Myocyte (in vitro differentiated cells): ENCODE measurements at places on chromosomes 2 and 18. TPM values are rescaled to one million over a fixed set of nuclear protein-coding genes. Genes with fewer than 3 reads are reported as not detected.

CLIP4 gene
- 126 and 129 TPM in 2 replicates for total RNA-seq

GPR148 gene
- not detected in 2 replicates for total RNA-seq

GRCh38 chr2:236343400-236344161, 79.4 kb upstream of the ASB18 start:
- DNase-seq = peak; percentile 71

GRCh38 chr2:119463136-119463535, 31.5 kb downstream of the TMEM37 start:
- no peak for DNase-seq

- DNase-seq = peak; percentile 52
Measured at GRCh38 chr2:190188289-190188688, 125.8 kb upstream of the MSTN start.

PSMA8 gene
- not detected in 2 replicates for total RNA-seq

ELOA2 gene
- total RNA-seq = not detected in 2 replicates

DNA sequence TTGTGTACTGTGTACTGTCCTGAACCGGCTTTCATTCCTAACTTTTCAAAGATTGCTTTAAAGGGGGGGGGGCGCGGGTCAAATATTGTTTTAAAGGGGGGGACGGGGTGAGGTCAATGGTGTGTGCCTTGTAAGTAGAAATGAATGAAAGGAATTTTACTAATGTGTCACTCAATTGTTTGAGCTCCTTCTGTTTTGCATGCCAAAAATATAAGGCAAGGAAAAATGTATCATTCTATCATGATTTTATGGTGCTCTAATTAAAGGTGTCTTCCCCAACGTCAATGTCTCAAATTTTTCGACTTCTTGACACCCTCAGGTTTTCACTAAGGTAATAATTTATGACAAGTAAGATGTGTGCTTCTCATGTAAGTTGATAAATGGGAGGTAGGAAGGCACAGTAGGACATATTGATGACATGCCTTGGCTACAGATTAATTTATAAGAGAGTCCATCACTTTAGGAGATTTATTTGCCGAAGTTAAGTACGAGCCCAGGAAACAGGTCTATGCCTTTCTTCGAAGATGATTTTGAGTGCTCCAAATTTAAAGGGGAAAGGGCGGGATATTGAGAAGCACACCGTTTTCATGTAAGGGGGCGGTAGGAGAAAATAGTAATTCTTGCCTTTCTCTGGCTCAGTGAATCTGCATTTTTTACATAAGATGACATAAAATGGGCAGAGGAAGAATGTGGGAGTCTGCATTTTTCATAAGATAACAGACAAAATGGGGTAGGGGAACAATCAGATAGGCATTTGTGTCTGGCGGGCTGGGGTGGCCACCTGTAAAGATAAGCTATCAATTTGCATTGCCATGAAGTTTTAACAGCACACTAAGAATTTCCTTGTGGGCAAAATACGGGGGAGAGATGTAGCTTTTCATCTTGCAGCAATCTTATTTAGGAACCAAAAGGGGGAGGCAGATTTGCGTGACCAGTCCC, 1.2 kb upstream of the TRAPPC8 start:
- no peak for DNase-seq

DNA sequence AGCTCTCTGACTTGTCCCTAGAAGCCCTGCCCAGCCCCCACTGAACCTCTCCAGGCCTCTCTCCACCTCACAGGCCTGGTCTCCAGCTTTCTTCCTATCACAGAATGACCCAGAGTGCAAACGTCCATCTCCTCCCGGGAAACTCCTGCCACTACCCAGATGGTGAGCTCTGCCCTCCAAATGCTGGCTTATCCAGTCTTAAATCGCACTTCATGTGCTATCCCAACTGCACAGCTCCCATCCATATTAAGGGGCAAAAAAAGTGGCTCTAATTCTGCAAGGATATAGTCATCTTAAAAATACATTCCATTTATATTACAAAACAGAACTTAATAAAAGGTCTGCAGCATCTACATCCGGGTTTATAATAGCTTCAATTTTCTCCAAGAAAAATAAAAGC, 70.8 kb upstream of the CDC42EP3 start:
- DNase-seq = peak; percentile 26

GRCh38 chr2:203718087-203718486, 11.6 kb downstream of the CD28 start:
- DNase-seq = no peak

DNA sequence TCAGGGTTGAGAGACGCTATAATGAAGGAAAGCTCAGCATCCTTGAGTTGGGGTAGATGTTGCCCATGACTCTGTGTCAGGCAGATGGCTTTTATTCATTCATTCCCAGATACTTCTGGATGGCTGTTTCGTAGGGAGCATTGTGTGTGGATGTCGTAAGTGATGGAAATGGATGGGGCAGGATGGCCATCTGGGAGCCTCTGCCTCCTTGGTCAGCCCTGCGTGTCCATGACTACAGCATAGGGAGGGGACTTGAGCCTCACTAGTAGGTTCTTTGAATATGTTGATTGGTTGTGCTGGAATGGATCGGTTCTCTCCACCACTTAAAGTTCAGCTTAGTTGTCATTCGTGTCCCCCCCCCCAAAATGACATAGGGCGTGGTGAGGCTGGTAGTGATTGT, 44.9 kb downstream of the TGOLN2 start:
- no peak for DNase-seq

DNA sequence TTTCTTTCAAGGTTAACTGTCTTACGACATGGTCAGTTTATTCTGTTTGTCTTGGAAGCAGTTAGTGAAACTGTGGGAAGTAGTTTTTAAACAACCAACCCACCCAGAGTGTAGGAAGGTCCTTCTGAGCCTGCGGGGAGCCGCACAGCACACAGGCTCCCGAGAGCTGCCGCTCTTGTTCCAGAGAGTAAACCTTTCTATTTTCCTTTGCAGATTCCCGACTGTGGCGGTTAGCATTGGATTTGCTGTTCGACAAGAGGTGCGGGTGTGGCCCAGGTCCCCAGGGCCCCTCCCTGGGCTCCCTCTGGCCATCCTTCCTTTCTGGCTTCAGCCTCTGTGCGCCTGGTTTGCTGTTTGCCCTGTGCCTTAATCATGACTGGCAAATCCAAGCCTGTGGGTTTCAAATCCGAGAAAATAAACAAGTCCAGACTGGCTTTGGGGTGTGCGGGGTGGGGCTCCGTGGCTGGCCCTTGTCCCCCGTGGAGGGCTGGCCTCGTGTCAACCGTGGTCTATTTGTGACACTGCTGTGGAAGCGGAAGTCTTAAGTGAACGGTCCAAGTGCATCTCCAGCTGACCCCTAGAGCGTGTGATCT, 30.7 kb downstream of the IMPA2 start:
- no peak for DNase-seq

- peak; percentile 66 for DNase-seq
Measured at GRCh38 chr2:27509326-27509725, 12.7 kb downstream of the GCKR start.

DNA sequence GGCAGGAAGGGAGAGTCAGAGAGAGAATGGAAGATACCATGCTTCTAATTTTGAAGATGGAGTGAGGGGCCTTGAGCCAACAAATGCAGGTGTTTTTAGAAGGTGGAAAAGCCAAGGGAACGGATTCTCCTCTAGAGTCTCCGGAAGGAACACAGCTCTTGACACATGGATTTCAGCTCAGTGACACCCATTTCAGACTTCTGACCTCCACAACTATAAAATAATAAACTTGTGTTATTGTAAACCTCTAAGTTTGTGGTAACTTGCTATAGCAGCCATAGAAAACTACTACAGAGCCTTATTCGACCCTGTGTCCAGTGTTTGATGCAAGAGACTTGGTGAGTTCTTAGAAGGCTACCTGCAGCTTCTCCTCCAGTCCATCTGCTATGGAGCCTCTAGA, 7.8 kb downstream of the IL1F10 start:
- DNase-seq = no peak

COL6A3 gene
- 9.0 and 9.1 TPM in 2 replicates for total RNA-seq

- no peak for DNase-seq
Measured at GRCh38 chr2:134216152-134216829, 37.6 kb upstream of the MGAT5 start.

DNA sequence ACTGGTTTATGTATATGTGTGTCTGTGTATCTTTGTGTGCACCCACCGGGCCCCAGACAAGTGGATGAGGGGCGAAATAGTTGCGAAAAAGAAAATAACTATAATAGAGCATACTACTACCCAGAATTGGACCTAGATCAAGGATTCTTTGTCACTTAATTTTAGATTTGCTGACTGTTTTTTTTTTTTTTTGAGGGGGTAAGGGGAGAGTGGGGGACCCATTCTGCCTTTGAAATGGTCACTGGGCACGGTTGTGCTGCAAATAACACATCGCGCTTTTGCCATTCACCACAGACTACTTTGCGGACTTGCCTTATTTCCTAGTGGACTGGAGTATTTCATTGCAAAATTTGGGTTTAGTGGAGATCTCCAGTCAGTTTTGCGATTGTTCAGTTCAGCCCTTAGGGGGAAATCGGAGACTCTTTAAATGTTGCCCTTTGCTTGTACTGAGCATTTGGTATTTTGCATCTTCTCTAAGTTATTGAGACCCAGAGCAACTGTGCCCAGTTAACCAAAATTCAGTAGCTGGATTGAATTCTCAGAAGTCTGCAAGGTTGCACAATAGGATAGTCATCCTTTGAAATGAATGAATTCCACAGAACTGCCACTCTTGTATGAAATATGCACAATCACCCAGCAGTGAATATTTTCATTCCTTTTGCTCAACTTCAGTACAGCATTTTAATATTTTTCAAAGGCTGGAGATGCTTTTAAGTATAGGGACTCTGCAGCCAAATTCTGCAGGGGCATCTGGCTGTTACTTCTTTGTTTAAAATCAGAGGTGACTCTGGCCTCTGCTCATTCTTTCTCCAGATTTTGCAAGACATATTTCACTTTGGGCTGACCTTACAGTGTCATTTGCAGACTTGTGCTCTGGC, 2.9 kb downstream of the TRIB2 start:
- DNase-seq = no peak

SERPINB4 gene
- total RNA-seq = not detected in 2 replicates

- no peak for DNase-seq
Measured at GRCh38 chr2:130987519-130988425, 105.5 kb downstream of the FAM168B start.

DNA sequence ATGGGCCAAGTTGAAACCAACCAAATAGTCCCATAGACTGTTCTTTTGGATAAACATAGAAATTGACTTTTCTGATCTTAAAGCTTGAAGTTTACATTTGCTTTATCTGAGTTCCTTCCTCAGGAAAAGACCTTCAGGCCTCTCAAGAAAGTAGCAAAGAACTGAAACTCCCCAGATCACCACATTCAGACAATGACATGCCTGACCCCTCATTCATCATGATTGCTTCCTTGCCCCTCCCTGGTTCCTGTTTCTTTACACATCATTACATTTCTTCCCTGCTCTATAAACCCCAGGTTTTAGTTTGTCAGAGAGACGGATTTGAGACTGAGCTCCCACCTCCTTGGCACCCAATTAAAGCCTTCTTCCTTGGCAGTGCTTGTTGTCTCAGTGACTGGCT, 83.6 kb upstream of the ST3GAL5 start:
- DNase-seq = no peak

- peak; percentile 37 for DNase-seq
Measured at GRCh38 chr2:45232818-45233217, 223.6 kb upstream of the SIX2 start.

MLPH gene
- total RNA-seq = 47.0 and 51.0 TPM in 2 replicates

DNA sequence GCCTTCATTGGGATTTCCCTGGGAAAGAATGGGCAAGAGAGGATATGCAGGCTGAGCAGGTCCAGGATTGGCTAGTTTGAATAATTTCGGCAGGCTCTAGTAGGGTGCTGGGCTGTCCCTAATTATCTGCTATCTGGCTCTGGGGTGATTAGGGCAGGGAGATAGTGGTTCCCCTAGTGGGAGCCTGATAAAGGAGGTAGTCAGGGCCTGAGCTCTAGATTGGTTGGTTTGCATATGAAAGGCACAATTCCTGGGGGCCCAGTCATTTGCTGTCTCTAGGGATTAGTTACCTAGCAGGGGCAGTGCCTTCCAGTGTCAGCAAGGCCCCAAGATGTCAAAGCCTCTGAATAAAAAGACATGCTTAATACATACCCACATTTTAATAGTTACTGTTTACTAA, 690.1 kb upstream of the KLHL29 start:
- DNase-seq = no peak

DNA sequence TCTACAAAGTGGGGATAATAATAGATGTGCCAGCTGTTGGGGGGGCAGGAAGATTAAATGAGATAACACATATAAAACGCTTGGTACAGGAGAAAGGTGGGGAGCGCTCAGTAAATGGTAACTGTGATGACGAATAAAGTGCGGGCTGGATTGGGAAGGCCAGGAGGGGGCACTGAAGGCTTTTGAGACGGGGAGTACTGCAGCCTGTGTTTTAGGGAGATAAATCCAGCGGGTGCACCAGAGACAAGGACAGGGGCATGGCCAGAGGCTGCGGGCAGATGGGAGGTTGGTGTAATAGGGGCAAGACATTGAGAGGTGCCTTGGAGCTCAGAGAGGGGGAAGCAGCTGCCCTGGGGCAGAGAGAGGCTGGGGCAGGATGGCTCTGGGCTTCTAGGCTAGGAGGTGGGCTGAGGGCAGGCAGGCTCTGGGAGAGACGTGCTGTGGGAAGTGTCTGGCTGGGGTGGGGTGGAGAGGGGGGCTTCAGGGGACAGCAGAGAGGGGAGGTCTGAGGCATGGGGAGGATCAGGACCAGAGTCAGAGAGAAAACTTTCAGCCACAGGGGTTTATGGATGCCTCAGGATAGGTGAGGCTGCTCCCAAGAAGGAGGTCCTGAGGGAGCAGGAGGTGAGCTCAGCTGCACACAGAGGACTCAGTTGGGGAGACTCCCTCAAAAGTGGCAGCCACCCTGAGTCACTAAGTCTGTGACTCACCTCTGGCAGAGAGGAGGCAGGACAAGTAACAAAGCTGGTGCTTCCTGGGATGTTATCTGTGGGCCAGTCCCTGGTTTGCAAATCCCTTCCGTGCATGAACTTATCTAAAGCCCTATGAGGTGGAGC, 18.8 kb downstream of the TEX44 start:
- DNase-seq = peak; percentile 59

DNA sequence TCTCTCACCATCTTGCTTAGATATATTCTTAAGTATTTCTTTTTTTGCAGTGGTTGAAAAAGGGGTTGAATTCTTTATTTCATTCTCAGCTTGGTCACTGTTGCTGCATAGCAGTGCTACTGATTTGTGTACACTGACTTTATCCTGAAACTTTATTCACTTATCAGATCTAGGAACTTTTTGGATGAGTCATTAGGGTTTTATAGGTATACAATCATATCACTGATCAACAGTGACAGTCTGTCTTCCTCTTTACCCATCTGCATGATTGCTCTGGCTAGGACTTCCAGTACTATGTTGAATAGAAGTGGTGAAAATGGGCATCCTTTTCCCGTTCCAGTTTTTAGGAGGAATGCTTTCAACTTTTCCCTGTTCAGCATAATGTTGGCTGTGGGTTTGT, 6.5 kb downstream of the STARD6 start:
- no peak for DNase-seq

SLC4A3 gene
- 4.3 and 7.0 TPM in 2 replicates for total RNA-seq

REEP1 gene
- total RNA-seq = 67.8 and 90.1 TPM in 2 replicates

OST4 gene
- total RNA-seq = 278 and 316 TPM in 2 replicates

GRCh38 chr18:43277164-43277600, at the start of gene SYT4:
Gene SYT4, minus strand, starts transcription at chr18:43277490. Its CDS starts 209 bp downstream, at chr18:43277281.
- peak; percentile 73 for DNase-seq

DNA sequence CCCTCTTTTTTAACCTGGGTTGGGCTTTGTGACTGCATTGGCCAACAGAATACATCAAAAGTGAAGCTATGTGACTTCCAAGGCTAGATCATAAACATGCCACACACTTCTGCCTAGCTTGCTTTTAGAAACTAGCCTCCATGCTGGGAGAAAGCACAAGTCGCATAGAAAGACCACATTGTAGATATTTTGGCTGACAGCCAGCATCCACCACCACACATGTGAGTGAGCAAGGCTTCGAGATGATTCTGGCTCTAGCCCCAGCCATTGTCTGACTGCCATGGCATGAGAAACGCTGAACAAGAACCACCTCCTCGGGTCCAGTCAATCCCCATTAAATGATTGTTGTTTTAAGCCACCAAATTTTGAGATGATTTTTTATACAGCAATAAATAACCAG, 66.8 kb upstream of the STPG4 start:
- peak; percentile 90 for DNase-seq
